ENCODE measurements at places on chromosomes 11 and 22.

GRCh38 chr11:69904161-69904973, 85.2 kb upstream of the FGF3 start:
- no peak for DNase-seq

- no peak for DNase-seq
Measured at GRCh38 chr11:70608568-70609470, 210.5 kb downstream of the CTTN start.

DNA sequence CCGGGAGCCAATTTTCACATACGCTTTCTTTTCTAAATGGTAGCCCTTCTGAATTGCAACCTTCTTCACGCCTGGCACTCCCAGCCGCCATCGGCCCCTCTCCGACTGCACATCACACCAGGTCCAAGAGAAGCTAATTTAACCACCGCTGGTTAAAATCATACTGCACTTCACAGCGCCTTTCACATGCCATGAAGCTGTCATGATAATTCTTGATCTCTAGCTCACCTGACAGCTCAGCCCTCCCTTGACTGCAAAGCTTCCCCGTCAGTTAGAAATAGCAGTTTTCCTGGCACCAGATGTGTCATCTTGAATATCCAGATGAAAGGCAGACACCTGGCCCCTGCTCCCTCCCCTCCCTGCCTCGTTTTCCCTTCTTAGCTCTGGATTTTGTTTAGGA, 101.4 kb downstream of the ARL14EP start:
- DNase-seq, result no peak

GRCh38 chr22:21761994-21762680, 26.5 kb upstream of the YPEL1 start:
- DNase-seq, result no peak

- no peak for DNase-seq
Measured at GRCh38 chr11:34682825-34683224, 61.9 kb downstream of the EHF start.

GRCh38 chr11:45361551-45361950, 75.4 kb upstream of the SYT13 start:
- no peak for DNase-seq

DNA sequence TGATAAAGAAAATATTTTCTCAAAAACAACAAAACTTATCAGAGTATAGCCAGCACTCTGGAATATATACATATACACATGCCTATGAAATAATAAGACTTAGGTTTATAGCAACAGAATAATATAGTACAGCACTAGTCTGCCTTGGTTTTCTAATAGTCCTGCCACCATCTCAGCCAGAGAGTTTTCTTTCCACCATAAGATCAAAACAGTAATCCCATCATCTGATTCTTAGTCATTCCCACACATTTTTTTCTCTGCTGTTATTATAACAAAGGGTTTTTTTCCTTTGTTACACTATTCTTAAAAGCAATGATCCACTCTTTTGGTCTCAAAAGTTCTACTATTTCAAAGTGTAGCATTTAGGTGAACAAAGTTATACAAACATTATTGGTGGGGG, 15.1 kb downstream of the MTMR2 start:
- DNase-seq, result no peak

DNA sequence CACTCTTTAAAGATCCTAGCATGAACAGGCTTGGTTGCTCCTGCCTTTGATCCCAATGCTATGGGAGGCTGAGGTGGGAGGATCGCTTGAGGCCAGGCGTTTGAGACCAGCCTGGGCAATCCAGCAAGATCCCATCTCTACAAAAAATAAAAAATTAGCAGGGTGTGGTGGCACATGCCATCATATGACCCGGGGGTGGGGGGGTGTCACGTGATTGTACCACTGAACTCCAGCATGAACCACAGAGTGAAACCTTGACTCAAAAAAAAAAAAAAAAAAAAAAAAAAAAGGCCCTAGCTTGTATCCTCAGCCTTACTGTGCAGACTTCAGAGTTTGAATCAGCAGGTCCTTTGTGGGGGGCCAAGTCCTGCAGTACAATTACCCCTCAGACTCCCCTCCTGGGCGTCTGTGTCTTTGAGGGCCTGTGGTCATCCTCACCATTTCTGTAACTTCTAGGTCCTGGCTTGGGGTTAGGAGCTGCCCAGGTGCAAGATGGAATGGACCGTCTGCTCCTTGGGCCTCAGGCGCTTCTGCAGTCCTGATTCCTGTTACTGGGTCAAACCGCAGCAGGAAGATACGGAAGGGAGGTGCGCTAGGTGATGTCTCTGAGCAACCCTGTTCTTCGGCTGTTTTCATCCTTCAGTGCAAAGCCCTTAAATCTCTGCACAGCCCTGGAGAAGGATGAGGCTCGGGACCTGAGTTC, 208.1 kb downstream of the CTTN start:
- no peak for DNase-seq

DNA sequence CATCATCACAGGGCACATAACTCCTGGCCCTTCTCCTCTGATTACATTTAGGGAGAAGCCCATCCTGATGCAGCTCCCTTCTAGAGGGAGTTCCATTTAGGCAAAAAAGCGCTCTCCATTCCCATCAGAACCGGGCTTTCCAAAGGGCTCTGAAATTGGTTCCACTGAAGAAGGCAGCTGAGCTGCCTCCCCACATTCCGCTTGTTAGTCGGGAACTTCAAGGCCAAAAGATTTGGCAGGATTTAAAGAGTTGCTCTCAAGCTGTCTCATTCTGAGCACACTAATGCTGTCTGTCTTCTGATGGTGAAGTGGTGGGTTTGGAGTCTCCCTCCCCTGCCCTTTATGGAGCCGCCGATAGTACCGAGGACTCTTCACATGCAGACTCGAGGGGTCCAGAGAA, 26.6 kb upstream of the CABP7 start:
- DNase-seq, result no peak

- no peak for DNase-seq
Measured at GRCh38 chr11:20337526-20338154, 25.9 kb upstream of the HTATIP2 start.

- no peak for DNase-seq
Measured at GRCh38 chr22:42946546-42947198, 68.3 kb downstream of the PACSIN2 start.

GRCh38 chr11:120867531-120867930, 156.4 kb upstream of the TBCEL start:
- no peak for DNase-seq

DNA sequence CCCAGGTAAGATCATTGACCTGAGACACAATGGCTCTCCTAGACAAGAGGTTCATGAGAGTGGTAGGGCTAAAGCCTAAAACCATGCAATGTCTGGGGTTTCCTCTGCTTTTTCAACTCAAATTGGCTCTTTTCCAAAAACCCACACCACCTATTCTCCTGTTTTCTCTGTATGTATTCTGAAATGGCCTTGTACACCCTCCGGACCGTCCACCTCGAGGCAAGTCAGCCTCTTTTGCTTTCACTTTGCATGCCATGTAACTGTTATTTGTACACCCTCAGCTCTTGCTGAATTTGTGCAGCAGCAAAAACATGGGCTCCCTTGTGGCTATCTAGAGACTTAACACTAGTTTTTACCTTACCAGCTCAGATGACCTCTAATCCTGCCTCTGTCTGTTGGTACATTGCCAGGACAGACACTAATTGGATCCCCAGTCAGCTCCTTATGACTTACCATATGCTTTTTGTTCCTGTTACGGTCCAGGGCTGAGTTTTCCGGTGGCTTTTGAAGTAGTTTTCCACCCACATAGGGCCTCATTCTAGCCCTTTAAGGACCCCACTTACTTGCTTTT, 288.0 kb downstream of the SBF2 start:
- no peak for DNase-seq

DNA sequence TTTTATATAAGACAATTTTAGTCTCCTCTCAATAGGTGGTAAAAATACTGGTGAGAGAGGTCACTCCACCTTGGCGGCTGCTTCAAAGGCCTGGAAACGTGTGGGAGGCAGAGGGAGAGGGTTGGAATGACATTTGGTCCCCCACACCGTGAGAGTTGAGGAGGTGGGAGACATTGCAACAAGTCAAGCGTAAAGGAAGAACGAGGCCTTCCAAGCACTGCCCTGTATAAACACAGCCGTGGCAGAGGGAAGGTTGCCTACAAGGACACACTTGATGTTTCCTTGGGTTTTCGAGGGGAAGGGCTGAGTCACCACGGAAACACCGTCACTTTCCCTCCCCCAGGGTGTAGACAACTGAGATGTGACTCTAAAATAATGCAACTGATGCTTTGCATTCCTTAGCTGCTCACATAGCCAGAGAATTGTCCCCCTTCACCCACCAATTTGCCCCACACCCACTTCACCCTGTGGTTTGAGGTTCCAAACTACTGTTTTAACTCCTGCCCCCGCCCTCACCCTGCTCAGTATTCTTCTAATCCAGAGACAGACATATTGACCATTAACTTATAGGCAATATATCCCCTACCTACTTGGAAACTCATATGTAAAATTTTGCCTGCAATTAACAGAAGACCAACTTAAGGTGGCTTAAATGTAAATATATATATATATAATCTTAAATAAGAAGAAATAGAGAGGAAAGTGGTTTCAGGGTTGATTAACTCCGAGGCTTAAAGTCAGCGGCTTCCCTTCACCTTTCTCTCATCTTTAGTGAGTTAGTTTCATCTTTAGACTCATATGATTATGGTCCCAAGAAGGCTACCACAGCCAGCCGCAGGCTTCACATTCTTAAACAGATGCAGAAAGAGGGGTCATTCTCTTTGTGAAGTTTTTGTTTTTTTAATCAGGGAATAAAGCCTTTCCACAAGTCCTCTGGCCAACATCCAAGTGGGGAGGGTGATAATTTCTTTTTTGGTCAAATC, 54.1 kb upstream of the BDNF start:
- peak; percentile 4 for DNase-seq

DNA sequence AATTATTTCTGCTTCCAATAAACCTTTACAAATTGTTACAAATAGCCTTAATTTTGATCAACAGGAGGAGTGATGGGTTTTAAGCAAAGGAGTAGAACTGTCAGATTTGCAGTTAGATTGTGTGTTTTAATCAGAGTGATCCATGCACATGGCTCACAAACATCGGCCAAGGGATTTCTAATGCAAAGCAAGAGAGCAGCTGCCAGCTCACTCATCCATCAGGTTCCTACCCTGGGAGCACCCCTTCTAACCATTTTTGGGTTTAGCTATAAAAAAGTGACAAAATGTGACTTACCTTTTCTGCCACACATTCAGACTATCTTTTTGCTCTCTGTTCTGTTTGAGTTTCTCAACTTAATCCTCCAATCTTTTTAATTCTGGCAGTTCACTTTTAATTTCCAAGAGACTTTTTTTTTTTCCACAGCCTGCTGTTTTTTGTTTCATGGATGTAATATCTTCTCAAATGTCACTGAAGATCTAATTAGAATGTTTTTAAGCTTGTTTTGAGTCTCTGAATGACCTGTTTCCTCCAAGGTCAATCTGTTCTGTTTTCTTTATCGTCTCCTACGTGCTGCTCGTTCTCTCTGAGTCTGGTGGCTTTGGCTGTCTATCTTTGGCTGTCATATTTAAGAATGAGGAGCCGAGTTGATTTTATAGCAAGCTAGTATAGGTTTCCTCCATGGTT, 6.0 kb downstream of the IZUMO1R start:
- DNase-seq, result no peak

- no peak for DNase-seq
Measured at GRCh38 chr11:67099831-67100324, 19.2 kb upstream of the KDM2A start.

- no peak for DNase-seq
Measured at GRCh38 chr11:66393954-66394353, 22.4 kb upstream of the SLC29A2 start.

DNA sequence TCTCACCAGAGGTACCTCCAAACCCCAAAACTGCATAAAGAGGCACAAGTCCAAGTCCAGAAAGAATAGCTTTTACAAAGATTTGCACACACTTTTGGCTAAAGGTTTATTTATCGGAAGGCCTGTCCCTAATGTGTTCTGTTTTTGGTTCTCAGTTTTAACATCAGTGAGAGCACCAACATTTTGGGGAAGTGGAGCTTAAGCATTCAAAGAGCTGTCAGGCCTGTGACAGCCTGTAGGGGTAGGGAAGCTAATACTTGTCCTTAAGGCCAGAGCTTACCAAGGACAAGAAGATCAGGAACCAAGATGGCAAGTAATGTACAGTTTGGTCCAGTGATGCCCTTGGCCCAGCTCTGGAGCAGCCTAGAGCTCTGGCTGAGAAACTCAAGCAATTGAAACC, 38.9 kb upstream of the SCUBE2 start:
- no peak for DNase-seq

DNA sequence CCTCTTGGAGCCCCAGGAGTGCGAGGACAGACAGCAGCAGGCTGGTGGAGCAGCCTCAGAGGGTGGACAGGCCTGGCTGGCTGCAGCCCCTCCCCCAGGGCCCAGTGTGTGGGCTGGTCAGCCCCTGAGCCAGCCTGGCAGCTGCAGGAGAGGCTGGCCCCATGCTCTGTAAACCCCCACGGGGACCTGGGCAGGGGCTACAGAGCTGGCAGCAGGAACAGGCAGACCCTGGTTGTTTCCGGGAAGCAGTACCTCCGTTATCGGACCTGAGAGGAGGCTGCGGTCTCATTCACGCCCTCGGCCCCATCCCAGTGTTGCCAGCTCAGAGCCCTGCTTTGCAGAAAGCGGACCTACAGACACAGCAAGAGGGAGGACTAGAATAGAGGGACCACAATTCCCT, 38.5 kb upstream of the COMT start:
- no peak for DNase-seq

DNA sequence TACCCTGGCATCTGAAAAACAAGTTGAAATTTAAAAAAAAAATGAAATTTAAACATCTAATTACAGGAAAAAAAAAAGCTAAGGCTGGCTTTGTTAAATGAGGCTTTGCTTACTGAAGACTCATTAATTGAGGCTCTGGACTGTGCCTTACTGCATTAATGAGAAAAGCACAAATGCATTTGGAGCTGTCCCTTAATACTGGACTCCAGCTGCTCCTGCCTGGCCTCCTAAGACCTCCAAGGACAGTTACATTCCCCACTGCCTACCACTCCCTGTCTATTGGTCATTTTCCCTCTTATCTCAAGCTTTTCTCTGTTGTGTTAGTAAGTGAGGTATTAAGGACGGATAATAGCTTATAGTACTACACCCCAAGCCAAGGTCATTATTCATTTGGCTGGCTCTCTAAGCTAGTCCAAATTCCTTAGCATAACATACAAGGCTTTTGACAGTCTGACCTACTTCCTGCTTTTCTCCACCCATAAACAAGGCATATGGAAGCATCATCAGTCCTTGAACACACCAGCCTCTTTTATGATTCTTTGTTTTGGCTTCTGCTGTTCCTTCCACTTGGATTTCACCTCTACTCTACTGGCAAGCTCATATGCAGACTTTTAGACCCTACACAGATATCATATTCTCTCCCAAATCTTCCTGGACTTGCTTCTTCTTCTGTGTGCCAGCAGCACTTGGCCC, 62.5 kb downstream of the USP35 start:
- DNase-seq, result no peak

- no peak for DNase-seq
Measured at GRCh38 chr11:108854346-108854745, 189.5 kb downstream of the DDX10 start.

DNA sequence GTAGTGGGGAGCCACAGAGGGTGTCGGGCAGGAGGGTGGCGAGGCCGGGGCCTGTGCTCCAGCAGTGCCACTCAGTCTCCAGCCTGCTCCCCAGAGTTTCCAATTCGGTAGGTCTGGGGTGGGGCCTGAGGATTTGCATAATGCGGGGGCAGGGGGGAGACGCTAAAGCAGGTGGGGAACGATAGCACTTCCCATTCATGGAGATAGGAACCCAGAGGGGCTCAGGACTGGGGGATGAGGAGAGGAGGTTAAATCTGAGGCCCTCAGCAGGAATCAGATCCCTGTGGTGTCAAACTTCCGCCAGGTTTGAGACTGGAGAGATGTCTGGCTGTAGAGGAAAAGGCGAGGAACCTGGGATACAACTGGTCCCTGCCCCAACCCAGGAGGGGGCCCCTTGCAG, 29.8 kb downstream of the WNT11 start:
- no peak for DNase-seq

GRCh38 chr11:44592125-44592940, 26.9 kb downstream of the CD82 start:
- no peak for DNase-seq
